ENCODE measurements at places on chromosomes 1 and 21.

GRCh38 chr1:168932539-168932938 is 174.0 kb upstream of the ATP1B1 start:
- DNase-seq: no peak

DNA sequence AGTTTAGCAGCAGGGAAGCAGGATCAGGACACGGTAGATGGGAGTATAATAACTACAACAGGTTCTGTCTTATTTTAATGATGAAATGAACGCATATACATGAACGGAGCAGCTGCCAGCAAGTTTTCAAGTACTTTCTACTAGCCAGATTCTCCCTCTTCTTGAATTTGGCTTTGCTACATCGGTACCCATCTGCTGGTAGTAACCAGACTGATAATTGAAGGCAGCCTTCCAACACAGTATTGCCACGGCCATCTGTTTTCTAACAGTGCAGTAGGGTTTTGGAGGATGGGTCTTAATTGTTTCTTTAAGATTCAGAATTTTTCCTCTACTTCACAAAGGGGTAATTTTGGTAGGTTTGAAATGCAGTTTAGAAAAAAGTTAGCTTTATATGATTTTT is 33.4 kb downstream of the CENPF start:
- DNase-seq: no peak

DNA sequence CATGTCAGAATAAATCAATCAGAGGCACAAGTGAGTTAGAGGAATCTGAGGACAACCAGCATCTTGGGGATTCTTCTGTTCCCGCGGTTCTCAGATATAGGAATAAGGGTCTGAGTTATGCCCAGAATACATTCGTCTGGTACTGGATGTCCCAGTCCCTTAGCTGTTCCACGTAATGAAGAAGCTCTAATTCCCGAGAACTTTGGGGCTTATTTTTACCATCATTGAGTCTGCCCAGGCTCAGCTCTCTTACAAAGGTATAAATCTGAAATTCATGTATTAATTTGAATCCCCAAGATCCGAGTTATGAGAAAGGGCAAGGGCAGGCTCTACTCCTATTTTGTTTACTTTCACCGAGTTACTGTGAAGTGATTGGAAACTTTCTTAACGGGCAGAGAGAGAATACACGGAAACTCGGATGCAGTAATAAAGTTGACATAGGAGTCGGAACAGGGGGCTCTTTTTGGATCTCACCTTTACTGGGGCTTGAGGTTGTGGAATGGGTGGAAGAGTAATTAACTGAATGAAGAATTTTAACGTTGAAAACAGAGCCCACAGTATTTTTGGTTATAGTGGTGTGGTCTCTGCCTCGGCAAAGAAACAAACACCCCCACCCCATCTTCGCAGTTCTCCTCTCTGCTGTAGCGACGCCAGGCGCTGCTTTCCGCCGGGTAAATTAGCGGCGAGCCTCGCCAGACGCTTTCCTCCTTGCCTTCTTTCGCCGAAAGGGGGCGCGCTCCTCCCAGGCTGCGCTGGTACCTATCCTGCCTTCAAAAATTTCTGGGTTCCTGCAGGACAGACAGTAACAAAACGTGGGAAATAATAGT is 7.1 kb downstream of the PRRX1 start:
- DNase-seq: no peak

GRCh38 chr1:117164209-117164608 is 42.7 kb upstream of the TRIM45 start:
- DNase-seq: no peak

DNA sequence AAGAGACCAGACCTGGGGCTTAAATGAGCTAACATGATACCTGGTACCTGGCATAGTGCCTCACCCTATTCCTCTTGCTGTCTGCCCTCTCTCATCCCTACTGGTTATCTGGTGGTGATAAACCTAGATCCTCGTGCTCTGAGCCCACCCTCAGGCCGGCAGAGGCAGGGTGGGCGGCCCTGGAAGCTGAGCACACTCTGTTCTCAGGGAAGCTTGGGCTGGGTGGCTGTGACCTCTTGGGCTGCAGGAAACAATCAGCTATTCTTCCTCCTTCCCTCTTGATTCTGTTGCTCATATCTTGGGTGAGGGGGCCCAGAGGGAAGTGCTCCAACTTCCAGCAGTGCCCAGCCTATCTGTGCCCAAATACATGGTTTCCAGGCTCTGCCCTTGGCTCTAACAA is 42.0 kb downstream of the SDC3 start:
- DNase-seq: no peak

DNA sequence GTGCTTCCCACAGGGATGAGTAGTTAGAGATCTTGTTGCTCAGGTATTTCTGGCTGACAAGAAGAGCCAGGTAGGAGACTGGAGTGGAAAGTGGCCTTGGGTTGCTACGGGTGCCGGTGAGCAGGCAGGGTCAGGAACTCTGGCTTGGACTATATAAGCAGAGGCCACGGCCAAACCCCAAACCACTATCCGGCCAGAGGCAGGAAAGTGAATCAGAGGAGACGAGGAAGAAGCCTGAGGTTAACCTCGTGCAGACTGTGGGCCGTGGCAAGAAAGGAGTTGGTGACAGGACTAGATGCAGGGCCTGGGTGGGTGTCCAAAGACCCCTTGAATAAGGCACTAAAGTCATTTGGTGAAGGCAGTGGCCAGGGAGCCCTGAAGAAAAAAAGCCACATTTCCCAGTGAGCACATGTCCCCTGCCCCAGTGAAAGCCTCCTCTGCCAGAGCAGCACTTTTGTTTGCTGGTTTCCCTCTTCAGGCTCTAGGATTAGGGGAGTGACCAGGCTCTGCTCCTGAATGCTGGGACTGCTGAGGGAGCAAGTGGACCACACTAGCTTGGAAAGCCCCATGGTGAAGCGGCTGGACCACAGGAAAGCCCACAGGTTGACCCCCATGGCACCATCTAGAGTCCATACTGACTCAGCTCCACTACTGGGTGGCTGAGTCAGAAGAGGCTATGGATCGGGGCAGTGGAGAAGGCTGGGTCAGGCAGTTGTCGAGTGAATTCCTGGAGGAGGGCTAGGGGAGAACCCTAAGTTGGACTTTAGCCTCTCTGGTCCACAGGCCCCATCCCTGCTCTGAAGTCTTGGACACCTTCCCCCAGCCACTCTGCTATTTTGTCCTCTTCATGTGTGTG is 23.4 kb downstream of the CSF1 start:
- no peak for DNase-seq

GRCh38 chr1:14247666-14248065 is 350.8 kb upstream of the KAZN start:
- DNase-seq: no peak

DNA sequence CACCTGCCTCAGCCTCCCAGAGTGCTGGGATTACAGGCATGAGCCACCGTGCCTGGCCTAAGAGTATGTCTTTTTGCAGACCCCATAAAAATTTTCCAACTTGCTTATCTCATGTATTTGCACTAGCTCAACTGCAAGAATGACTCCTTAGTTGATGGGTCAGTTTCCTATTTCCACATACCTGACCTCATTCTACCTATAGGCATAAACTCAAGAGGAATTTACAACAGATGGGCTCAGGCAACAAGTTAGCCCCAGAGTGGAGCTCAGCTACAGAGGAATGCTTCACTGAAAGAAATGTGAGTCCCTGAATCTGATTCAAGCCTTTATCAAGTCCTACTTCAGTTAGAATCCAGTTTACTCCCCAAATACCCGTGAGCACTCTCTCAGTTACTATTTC is 5.3 kb upstream of the SLC37A1 start:
- DNase-seq: no peak

- no peak for DNase-seq
Observed at GRCh38 chr1:5552787-5553484, 439.3 kb downstream of the NPHP4 start.

DNA sequence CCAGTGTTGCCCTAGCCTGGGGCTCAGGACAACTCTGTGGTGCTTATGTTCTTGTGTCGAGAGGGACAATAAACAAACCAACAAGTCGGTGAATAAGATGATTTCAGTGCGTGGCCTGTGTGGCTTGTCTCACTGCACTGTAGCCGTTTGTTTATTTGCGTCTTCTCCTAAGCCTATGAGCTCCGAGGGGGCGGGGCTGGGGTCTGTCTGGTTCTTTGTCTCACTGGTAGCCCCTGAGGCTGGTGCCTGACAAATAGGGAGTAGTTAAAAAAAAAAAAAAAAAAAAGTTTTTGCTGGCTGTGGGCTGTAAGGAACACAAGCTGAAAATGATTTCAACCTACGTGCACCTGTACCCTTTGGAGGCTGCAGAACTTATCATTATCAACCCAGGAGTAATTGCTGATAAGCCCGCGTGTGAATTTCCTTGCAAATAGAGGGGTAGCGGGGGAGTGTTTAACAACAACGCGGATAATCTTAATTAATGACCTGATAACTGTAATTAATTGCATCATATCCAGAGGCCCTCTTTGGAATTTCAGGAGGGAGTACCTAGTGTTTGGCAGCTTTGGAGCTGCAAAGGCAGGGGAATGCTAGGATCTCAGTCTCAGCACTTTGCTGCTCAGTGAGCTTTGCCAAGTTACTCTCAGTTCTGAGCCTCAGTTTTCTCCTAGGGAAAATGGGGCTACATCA is 925 bp upstream of the ARHGEF10L start:
- DNase-seq: no peak

DNA sequence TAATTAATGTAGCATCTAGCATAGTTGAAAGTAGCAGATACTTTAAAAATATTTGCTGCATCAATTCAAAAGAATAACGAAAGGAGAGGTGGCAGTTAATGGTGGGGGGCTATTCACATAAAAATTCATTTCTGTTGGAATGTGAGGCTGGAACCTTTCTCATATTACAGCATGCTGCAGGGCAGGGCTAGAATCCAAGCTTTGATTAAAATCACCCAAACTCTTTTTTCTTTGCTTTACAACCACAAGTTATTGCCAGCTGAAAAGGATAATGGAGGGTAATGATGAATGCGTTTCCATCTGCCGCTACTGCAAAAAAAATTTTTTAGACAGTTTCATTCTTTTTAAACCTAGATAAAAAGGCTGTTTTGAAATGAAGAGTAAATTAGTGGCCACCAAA is 9.8 kb downstream of the DISP1 start:
- DNase-seq: no peak

GRCh38 chr1:94670273-94670672 is 128.7 kb upstream of the F3 start:
- DNase-seq: no peak

GRCh38 chr1:116854403-116854690 is 55.4 kb upstream of the PTGFRN start:
- DNase-seq: no peak

GRCh38 chr1:20271498-20272400 is 18.9 kb upstream of the VWA5B1 start:
- DNase-seq: no peak

- peak; percentile 89 for DNase-seq
Observed at GRCh38 chr1:69913977-69914376, 291.4 kb downstream of the LRRC40 start.

- no peak for DNase-seq
Observed at GRCh38 chr1:19668888-19669287, 4.2 kb downstream of the HTR6 start.

- no peak for DNase-seq
Observed at GRCh38 chr1:200903793-200904192, 9.1 kb downstream of the INAVA start.

DNA sequence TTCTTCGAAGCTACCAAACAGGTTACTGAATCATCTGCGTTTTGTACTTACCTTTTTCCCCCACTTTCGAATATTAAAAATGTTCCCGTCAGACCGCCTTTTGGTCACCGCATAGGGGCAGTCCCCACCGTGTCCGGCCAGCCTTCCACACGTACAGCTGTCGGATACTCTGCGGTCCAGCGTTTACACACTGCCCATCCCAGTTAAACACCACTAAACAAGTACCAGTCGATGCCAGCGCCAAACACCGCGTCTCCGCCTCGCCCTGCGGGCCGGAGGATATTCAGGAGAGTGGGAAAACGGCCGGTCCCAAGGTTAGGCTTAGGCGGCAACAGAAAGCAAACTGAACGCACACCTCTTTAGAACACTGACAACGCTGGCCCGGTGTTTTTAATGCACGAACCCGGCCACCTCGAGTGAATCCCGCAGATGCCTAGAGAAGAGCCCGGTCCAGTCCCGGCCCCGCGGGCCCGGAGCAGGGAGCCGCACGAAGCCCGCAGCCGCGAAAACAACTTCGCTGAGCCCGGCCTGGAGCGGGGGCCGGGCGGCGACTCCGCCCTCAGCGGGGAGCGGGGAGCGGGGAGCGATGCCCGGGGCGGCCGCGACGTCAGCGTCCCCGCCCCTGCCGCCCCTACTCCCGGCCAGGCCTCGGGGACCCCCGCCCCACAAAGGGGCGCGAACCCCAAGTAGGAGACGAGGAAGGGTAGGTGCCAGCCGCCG is 730 bp upstream of the PHF13 start:
- no peak for DNase-seq

GRCh38 chr1:224544346-224545110 is 71.6 kb upstream of the CNIH3 start:
- peak; percentile 77 for DNase-seq

GRCh38 chr1:223010582-223011504 is 132.2 kb downstream of the TLR5 start:
- no peak for DNase-seq

DNA sequence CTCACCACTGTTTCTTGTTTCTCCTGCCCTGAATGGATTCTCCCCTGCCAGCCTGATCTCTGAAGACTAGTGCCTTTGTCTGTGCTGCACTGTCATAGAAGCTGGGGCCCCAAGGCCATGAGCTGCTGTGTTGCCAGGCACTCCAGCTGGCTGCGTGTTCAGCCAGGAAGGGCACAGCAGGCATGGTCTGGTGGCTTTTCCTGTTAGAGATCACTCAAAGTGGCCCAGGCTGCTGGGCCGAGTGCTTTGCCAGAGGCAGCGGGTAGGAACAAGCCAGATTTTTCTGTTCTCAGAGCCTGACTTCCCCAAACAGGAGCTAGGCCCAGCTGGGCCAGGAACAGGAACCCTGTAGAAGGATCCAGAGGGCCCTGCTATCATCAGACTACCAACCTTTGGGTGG is 5.2 kb downstream of the ADPRS start:
- no peak for DNase-seq

- DNase-seq: no peak
Observed at GRCh38 chr1:161019751-161020495, 1.0 kb downstream of the F11R start.

GRCh38 chr1:23169727-23170335 is 1.2 kb upstream of the LUZP1 start:
- DNase-seq: peak; percentile 41

DNA sequence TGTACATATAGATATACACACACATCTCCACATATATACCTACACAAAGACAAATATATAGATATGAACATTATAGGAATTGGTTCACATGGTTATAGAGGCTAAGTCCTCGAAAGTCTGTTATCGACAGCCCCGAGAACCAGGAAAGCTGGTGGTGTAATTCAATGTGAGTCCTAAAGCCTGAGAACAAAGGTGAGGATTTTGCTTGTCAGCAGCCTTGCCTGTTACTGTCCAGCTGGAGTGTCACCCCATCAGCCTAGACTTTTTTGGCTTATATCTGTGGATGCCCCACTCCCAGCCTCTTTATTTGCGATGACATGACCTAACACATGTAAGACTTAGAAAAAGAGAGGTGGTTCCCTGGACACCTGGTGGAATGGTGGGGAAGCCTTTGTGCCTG is 97.0 kb downstream of the GIPC2 start:
- no peak for DNase-seq

DNA sequence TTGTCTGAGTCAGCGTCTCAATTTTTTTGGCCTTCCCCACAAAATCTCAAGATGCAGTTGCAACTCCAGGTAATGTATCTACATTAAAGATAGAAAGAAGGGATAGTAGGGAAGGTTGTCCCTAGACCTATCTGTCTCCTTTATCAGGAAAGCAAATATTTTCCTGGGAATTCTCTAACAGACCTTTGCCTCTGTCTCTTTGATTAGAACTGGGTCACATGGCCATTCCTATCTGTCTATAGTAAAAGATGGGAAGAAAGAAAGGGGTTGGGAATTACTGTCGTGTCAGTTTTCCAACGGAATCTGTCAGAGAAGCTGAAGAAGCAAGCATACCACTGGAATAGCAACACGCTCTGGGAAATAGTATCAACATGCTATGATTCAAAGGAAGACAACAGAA is 48.7 kb downstream of the ZNF326 start:
- no peak for DNase-seq

Data from fibroblast of skin of left biceps (primary cell).